Bronchial smooth muscle cell (primary cell): ENCODE measurements at places on chromosomes 5 and 9. TPM values are rescaled to one million over a fixed set of nuclear protein-coding genes. Genes with fewer than 3 reads are reported as not detected.

BHMT gene
- total RNA-seq = not detected in 2 replicates

ALAD gene
- 36.1 and 36.7 TPM in 2 replicates for total RNA-seq

STC2 gene
- 315 and 727 TPM in 2 replicates for total RNA-seq

OR1J2 gene
- total RNA-seq = not detected in 2 replicates

SERF1A gene
- total RNA-seq = 0.69 and 5.0 TPM in 2 replicates

SLC45A2 gene
- under 0.01 TPM in 1 of 2 replicates, not detected in the other for total RNA-seq

NR2F1-AS1 gene
- 35.8 and 43.1 TPM in 2 replicates for total RNA-seq

PCDHB12 gene
- 0.16 and 0.86 TPM in 2 replicates for total RNA-seq

GARIN3 gene
- total RNA-seq = not detected in 2 replicates

NR4A3 gene
- total RNA-seq = 0.32 and 0.43 TPM in 2 replicates

HMGCS1 gene
- total RNA-seq = 27.1 and 50.8 TPM in 2 replicates
